Activated CD4-positive, alpha-beta T cell treated with anti-CD3 and anti-CD28 coated beads, Interleukin-2, amount 10 ng/mL, durations not matched to agents 7 days and 5 days (primary cell): ENCODE measurements at places on chromosomes 6 and 20.

GRCh38 chr6:53264915-53265607 is 83.7 kb downstream of the ELOVL5 start:
- DNase-seq, result no peak

GRCh38 chr6:107576852-107577251 is 86.9 kb downstream of the SOBP start:
- DNase-seq, result no peak

GRCh38 chr6:54390362-54390761 is 82.1 kb downstream of the TINAG start:
- no peak for DNase-seq

DNA sequence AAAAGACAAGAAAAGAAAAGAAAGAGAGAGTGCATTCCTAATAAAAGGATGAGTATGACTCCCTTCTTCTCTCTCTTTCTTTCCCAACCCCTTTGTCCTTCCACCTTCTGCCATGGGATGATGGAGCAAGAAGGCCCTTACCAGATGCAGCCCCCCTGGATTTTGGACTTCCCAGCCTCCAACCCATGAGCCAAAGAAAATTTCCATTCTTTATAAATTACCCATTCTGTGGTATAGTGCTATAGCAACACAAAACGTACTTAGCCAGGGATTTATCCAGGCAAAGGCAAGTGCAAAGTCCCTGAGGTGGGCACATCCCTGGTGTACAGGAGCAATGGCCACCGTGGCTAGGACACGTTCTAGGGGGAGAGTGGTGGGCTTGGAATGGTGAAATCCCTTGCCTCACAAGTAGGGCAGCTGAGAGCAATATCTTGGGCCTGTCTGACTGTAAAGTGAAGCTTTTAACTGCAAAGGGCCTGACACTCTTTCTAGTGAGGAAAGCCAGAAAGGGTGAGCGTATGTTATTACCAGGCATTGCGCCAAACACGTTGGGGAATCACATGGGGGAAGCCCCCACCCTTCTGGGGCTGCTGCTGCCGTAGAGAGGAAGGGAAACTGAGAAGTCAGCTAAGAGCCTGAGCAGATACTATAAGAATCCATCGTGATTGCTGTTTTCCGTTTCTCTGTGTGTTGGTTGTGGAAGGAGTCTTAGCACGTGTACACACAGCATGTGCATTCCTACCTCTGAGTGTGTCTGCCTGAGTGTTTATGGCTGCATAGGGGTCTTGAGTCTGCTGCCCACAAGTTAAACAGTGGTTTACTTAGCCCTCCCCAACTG is 50.7 kb upstream of the SIRPA start:
- DNase-seq, result no peak

DNA sequence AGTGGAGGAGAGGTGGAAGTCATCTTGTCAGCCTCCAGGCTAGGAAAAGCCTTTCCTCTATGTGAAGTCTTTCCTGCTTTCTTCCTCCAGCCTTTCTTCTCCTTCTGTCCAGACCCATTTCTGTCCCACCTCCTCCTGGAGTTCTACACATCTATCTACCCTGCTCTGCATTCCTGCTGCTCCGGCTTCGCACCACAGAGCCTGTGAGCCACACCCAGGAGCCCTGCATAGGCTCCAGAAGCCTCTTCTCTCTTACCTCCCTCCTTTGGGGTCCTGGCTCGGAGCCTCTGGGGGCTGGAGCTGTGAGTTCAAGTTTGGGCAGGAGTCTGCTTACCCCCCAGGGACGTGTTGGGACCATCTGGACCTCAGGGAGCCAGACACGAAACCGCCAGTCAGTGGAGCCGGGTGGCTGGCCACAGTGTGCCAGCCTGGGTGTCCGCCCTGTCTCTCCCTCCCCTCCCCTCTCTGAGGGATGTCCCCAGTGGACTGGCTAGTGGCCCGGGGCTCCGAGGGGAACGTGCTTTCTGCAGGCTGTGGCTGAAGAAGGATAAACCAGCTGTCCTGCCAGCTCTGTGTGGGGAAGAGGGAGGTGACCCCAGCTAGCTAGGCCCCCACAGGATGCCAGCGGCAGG is 99.2 kb downstream of the VEGFA start:
- no peak for DNase-seq

- no peak for DNase-seq
Measured at GRCh38 chr6:25330796-25331685, 51.9 kb downstream of the CARMIL1 start.

GRCh38 chr6:48859562-48860123 is 603.4 kb downstream of the MMUT start:
- DNase-seq, result no peak
